Breast epithelium (tissue), 4 donors: ENCODE measurements at places on chromosomes 6 and 20.

DNA sequence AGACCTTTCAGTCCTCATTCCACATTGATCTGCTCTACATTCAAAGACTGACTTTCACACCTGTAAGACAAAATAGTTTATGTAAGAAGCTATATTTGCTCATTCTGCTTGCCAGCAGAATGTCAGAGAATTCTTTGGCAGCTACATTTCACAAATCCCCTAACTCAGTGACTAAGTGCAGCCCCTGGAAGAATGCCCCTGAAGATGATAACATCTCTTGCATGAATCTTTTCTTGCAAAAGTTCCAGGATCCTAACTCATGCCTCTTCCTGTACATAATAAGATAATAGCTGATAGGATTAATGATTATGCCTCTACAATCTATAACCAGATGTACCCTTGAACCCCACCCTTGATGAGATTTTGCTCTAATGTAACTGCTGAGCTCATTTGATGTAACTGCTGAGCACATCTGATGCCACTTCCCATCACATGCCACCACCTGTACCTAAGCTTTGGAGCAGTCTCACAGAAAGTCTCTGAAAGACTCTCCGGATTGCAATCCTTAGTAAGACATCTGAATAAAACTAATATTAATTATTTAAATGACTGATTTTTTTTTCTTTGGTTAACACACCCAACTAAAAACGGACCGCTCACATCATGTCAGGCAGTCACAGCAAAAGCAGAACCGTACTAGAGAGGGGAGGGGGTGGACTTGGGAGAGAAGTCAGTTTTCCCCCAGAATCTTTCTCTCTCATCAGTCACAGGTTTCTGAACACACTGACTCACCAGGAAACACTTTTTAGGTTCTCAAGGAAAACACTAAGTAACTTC is 684 bp upstream of the DNAH8 start:
- no peak for DNase-seq

GRCh38 chr6:72968704-72969103 is 256.6 kb downstream of the KHDC1L start:
- no peak for DNase-seq

DNA sequence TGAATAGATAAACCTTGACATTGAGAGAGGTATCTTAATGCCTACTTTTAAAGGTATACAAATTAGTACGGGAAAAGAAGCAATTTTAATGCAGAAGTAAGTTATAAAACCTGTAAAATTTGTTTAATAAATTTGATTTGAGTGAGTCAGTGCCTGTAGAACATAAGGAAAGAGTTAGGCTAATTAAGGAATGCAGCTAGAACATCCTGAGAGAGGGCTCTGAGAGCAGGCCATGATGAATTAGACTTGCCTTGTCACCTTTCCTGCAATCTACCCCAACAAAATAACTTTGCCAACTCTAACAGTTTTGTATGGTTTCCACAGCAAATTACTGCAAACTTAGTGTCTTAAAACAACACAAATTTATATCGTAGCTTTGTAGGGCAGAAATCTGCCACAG is 700.8 kb downstream of the RFPL4B start:
- DNase-seq, result no peak

DNA sequence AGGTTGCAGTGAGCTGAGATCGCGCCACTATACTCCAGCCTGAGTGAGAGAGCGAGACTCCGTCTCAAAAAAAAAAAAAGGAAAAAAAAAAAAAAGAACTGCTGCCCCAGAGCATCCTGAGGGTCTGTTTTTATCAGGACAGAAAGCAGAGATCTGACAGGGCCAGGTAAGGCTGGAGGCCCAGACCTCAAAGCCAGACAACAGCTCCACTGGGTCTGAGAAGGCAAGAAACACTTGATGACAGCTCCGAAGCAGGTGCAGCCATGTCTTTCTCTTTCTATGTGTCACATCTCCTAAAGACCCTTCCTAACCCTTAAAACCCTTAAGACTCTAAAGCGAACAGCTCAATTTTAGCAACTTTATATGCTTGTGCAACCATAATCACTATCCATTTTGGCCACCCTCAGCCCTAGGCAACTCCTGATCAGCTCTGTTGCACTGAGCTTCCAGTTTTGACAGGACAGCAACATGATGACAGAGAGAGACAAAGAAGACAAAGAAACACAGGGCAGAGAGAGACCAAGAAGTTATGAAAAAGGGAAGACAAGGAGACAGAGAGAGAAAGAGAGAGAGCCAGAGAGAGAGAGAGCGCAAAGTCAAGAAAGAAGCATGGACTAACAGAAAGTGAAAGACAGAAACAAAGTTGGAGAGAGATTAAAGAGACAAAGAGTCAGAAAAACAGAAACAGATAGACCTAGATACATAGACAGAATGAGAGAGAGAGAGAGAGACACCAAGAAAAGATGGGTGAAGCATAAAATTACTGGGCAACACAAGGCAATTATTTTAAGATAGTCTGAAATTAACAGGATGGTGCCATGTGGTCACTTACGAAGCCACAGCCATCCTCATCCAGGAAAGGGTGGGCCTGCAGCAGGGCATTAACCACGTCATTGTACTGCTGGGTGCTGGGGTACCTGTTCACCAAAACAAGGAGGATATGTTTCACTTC is 39.2 kb downstream of the SAMD3 start:
- no peak for DNase-seq

DNA sequence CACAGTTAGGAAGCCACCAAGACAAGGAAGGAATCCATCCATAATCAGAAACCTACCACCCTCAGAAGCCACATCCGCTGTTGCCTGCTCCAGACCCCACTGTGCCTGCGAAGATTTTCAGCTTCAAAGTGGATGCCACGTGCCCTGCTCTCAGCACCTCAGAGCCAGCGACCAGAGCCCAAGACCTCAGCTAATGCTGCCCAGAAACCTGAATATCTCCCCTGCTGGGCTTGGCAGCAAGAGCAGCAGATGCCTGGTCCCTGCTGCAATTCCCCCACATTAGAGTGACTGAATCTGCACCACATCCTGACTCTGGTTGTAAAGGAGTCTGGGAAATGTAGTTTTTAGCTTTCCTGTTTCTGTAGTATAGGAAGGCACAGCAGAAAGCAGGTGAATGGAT is 10.7 kb upstream of the ULBP3 start:
- DNase-seq, result no peak

GRCh38 chr20:47099825-47100441 is 205.3 kb downstream of the EYA2 start:
- no peak for DNase-seq

DNA sequence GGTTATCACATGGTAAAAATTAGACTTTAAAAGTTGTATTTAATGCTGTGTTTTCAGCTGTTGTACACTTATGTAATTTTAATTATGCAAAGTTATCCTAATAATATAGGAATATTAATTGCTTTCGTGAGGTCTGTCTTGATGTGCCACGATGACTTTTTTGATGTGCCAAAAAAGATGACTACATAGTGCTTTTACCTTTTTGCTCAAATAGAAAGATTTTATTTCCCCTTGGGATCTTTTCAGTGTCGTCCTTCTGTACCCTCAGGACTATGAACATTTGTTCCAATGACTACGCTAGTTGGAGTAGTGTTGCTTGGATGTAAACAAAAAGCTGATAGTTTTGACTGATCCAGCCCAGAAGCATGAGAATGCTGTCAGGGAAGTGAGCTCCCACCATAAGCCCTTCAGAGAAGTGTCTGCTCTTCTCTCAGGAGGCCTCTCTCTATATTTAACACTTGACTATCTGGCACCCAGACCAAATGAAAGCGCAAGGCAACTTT is 1.2 kb upstream of the CD164 start:
- no peak for DNase-seq

DNA sequence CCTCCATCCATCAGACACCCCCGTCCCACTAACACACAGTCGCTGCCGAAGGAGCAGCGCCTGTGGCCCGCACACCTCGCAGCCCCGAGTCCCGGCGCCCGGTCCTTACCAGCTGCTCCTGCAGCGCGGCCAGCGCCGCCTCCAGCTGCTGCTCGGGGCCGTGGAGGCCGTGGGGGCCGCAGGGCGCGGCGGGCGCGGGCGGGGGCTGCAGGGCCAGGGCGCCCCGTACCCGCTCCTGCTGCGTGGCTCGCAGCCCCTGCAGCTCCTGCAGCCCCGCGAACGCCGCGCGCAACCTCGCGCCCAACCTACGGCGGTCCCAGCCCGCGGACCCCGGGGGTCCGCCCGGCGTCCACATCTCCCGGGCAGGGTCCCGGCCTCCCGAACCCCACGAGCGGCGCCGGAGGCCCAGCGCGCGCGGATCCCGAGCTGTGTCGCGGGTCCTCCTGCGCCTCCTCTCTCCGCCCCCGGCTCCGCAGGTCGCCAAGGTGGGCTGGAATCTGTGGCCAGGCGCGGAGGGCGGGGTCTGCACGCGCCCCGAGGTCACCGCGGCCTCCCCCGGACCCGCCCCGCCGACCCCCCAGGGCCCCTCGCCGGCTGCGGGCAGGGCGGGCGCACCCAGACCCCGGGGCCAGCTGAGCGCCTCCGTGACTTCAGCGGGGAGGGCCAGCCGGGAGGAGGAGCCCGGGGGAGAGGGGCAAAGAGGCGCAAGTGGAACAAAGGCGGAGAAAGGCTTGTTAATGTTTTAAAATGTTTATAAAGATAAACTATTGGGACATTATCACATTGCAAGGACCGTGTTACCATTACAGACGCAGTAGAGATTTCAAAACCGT is at the start of gene DACT2:
DACT2 (minus strand) TSS at position 499 of the 833 bp plus-strand sequence; CDS start at position 355, 144 bp downstream.
- no peak for DNase-seq

GRCh38 chr20:1108437-1108920 is 9.9 kb upstream of the PSMF1 start:
- no peak for DNase-seq

DNA sequence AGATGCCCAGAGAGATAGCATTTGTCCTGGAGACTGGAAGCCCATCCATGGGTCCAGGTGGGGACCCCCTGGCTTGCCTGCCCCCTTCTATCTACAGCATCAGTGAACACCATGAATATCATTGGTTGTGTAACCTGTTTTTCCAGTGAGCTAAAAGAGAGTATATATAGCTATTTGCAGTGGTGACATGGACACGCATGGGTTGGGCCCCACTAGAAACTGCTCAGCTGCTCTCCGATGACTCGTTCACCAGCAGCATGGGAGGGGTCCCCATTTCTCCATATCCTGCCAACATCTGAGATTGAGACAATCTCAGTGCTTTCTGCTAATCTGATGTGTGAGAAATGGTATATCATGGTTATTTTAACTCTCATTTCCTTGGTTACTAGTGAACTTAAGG is 4.0 kb upstream of the ZC3H12D start:
- DNase-seq, result no peak

- DNase-seq, result no peak
These were observed 789.5 kb downstream of the DHX35 start for GRCh38 chr20:39751557-39752137.

DNA sequence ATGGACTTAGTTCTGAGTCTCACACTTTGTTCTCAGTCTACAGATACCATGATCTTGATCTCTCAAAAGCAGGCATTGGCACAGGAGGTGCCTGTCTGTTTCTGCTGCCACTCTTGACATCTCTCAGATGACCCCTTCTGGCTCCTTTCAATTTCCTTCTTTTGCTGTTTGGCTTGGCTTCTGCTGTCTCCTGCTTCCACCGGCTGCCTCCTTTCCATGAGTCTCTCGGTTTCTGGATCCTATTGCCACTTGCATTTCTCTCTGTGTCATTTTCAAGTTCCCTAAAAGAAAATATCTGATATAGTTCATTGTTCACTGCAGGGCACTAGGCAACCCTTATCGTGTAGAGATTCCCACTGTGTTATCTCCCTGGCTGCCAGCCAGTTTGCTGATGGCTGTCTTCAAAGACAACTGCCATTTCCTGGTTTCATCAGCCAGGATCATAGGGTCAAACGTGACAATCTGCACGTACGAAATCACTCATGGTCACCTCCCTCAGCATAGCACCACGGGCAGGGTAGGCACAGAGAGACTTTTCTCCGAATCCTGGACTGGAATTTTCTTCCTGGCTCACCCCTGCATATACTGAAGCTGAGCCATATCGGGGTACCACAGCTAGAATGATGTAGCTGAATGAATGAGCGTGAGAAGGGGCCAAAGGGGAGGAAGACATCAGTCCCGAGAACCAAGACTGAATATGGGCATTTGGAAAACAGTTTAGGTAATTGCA is 144.6 kb upstream of the TMEM170B start:
- no peak for DNase-seq

DNA sequence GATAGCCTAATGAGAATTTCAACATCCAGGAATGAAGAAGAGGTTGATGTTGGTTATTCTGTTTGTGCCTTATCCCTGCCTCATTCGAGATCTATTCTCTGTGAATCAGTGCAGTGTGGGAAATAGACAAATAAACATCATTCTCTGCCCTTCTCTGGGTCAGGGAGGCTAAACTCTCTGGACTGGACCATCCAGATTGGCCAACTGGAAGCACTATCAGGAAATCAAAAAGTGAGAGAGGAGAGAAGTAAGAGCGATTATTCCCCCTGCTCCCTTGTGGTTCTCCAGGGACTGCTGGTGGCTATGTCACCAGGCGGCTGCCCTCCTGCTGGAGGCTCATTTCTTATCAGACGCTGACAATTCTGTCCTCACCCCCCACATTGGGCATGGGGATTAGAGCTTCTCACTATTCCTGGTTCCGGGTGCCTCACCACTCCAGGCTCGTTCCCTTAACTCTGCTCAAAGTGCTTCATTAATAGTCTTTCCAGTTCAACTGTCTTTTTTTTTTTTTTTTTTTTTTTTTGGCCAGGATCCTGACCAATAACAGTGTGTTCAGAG is 201.7 kb upstream of the RREB1 start:
- DNase-seq, result no peak

- DNase-seq, result no peak
These were observed 31.5 kb upstream of the TGM2 start for GRCh38 chr20:38196592-38196991.

DNA sequence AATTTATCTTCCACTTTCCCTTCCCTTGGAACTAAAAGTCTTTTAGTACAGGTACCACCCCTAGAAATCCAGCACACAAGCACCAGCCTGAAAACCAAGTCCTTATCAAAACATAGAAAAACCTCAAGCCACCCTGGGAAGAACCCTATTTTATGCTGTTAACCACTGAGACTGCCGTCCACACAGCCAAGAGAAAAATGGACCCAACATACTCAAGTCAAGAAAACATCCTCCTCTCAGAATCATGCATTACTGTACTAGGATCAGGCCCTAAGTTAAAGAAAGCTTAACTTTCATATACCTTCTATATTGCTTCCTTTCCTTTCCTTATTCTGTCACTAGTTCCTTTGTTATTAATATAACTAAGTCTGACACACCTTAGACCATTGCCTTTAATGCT is 16.9 kb upstream of the GOPC start:
- DNase-seq, result no peak

DNA sequence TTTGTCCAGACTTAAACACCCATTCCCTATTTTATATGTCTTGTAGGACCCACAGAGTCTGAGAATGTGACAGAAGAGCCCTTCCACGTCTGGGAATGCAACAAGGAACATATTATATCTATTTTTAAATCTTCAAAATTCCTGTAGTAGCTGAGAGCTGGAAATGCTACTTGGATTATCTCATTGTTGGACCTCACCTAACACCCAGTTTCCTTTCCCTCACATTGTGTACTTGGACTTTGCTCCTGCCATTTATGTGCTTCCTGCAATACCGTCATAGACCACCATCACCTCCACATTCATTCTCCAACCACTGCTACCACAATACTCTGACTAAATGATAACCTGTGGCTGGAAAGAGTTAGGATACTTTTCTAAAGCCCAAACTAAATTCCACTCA is 335.4 kb downstream of the COL12A1 start:
- no peak for DNase-seq
